ENCODE measurements at places on chromosomes 5 and 9.

- no peak for DNase-seq
Measured at GRCh38 chr5:96658272-96658671, 3.9 kb upstream of the CAST start.

DNA sequence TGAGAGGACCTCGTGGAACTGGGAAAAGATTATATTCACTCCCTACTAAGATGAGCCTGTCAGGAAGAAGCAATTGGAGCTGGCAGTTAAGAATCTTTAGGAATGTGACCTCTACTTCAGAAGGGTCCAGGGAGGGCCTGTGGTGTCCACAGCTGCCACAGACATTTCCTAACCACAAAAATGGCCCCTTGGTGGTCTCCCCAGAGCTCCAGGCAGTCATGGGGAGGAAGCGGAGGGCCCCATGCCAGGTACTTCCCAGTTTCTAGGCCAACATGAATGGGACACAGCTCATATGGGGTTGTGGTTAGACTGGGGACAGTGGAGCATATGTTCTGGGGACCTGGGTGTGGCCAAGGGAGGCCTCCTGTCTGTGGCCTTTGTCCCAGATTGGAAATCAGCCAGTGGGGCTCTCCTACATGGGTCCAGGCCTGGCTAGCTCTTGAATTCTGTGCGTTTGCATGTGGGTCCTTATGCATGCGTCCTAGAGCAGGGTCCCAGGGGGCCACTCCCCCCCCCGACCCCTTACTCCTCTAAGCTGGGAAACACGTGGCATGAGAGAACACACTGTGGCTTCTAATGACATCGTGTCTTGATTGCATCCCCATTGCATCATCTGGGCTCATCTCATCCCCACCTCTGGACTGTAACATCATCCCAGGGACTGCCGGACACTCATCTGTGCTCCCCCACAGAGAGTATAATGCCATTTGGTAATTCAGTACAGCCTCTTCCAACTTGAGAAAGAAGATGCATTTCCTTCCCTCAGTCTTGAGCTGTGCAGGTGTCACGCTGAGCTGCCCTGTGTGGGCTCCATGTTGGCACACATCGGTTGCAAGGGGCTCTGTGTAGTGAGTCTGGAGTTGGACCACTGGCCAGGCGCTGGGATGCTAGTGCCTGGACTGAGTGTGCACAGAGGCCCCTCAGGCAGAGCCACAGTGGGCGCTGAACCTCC lies 31.3 kb downstream of the IRF1 start:
- DNase-seq: peak; percentile 63

GRCh38 chr9:113931140-113931539 lies 55.0 kb downstream of the ZNF618 start:
- no peak for DNase-seq

GRCh38 chr5:50863534-50864170 lies 197.2 kb downstream of the PARP8 start:
- no peak for DNase-seq

GRCh38 chr9:105859428-105860091 lies 165.2 kb downstream of the TMEM38B start:
- DNase-seq: no peak

GRCh38 chr9:131915181-131915580 lies 164.5 kb downstream of the MED27 start:
- DNase-seq: no peak

DNA sequence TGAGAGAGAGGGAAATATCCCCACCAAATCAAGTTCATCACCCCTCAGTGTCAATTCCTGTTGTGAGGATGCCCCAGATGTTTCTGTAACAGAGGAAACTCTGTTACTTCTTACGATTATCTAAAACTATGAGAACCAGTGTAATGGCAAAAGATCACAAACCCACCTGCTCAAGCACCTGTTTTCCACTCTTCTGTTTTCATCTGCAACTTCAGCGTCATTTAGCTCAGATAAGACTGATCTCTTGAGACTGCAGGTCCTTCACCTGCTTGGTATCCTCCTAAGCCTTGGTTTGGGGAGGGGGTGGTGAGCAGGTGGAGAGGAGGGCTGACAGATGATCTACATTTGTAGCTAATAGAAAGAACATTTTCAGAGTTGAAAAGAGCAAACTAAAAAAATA lies 229.3 kb downstream of the SLF1 start:
- no peak for DNase-seq

DNA sequence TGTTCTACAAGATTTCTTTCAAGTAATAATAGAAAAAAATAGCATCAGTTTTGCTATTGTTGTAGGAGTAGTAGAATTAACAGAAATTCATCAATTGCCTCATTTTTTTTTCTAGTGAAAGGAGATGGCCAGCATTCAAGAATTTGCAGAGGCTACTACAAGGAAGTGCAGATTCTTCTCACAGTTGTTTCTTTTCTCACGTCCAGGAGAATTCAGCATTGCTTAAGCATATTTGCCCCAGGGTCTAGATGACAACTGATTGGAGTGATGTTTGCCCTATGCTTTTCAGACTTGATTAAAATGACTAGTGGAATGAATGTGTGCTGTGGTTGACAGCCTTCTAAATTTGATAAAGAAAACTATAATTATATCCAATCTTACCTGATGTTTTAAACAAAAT lies 46.6 kb upstream of the SLC12A2 start:
- no peak for DNase-seq

- DNase-seq: no peak
Measured at GRCh38 chr9:79213417-79214125, 358.2 kb upstream of the TLE4 start.

DNA sequence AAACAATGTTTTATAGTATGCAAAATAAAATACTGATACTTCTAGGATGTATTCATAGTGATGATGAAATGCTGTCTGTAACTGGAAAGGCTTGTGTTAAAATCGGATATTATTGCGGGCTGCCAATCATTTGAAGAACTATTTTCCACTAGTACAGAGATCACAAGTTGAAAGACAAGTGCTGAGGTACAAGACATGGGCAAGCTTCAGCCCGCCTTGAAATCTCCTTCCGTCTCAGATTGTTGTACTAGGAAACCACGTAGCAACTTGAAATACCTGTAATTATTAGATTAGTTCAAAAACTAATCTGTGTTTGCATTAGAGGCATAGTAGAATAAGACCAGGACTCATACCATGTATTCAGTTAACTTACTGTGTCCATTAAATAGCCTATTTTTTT lies 218.2 kb downstream of the ARHGEF28 start:
- DNase-seq: no peak

- peak; percentile 42 for DNase-seq
Measured at GRCh38 chr9:114805670-114806525, at the start of gene TNFSF15. Gene TNFSF15 (minus strand): TSS chr9:114806039. CDS start chr9:114806012, 27 bp downstream.

GRCh38 chr5:171055875-171056454 lies 194.1 kb downstream of the RANBP17 start:
- no peak for DNase-seq

- DNase-seq: no peak
Measured at GRCh38 chr5:65198456-65199120, 283.1 kb downstream of the ADAMTS6 start.

DNA sequence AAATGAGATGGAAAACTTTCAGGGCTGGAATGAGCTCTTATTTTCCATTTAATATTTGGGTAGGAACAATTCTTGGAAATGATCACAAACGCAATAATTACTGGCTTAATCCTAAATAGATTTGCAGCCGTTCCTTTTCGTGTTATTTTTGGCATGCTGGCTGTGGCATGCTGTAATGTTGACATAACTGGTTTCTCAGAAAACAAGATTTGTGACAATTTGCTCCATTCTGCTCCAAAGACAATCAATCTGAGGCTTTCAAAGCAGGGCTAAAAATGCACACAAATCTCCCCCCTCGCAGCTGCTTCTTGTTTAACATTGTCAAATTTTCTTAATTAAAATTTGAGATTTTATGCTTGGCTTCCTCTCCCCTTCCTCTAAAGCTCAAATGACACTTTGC lies 151.2 kb downstream of the TTC39B start:
- no peak for DNase-seq

- DNase-seq: no peak
Measured at GRCh38 chr9:99054581-99054980, 50.3 kb upstream of the TGFBR1 start.

DNA sequence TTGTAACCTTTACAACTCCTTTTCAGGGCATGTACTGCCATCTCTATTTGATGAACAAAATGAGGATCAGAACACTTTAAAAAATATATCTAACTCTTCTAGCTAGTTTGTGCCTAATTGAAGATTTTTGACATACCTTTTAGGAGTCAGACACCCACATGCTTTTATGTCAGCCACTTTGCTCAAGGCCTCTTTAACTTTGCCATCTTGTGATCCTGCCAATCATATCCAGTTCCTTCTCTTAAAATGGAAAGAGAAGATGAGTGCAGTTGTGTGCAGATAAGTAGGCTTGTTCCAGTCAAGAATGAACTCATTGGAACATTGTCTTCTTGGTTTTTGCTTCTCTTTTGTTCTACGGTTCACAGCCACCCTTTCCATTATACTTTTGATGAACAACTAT lies 425.6 kb upstream of the TNC start:
- no peak for DNase-seq

DNA sequence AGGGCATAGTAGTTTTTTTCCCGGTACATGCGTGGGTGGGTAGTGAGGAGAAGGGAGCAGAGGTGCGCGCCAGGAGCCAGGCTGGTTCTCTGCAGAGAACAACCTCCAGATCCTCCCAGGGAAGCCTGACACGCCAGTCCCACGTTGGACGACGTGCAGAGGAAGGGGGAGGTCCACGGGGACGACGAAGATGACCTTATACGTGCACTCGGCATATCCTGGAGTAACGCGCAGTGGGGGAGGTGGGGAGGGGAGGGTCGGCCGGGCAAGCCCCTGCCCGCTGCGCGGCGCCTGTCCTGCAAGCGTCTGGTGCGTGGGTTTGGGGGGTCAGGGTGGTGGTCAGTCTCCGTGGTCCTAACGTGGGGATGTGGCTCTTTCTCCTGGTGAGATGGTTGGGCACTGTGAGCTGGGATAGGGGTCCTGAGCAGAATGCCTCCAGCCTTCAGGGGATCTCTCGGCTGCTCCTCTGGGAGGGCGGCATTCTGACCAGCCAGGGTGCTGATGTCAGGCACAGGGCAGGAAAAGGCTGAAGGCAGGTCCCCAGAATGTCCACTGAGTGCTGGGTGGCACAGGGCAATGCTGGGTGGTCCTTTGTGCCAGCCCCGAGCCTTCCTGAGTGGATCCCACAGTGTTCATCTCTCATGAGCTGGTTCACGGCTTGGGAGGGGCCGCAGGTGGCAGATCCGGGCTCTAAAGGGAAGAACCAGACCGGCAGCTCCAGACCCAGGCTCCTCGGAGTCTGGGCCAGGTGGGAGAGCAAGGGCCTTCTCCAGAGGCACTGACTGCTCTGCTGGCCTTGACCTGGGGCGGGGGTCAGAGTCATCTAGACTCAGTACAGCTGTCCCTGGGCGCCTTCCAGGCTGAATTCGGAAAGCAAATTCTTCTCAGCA lies 10.5 kb upstream of the SCGB3A1 start:
- DNase-seq: no peak

- DNase-seq: no peak
Measured at GRCh38 chr5:115699967-115700366, 74.1 kb upstream of the TMED7 start.

GRCh38 chr5:53364061-53364460 lies 116.4 kb upstream of the FST start:
- no peak for DNase-seq

DNA sequence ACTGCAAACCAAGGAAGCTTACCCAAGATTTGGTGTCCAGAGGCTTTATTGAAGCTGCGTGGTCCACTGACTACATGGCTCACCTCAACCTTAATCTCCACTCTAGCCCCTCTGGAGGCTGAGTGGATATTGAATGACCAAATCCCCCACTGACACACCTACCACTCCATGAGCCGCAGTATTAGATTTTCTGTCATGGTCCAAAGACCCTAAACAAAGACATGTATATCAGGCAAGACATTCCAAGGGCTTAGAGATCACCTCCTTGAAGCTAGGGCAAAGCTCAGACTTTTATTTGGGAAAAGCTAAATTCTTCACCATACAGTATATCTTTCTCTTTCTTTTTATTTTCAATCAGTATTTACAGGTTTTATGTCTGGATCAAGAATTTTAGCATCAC lies 346.2 kb upstream of the CTNND2 start:
- no peak for DNase-seq

DNA sequence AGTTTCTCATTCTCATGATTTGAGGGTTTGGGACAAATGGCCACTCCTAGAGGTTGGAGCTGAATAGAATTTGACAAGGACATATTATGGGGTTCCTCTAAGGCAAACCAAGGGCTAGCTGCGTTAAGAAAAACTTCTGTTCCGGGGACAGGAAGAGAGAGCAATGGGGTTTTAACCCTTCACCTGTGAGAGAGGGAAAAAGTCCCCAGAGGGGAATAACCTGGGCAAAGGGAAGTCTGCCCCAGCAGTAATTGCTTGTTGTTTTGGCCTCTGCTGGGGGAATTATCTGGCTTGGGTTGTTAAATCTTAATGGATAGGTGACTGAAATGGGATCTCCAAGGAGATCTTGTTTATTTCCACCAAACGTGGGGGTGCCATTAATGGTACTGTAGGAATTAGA lies 110.1 kb upstream of the MOCS2 start:
- DNase-seq: no peak

GRCh38 chr9:80359941-80360881 lies 788.4 kb downstream of the TLE4 start:
- DNase-seq: no peak

- DNase-seq: no peak
Measured at GRCh38 chr5:76781775-76782174, 37.1 kb upstream of the F2RL1 start.

DNA sequence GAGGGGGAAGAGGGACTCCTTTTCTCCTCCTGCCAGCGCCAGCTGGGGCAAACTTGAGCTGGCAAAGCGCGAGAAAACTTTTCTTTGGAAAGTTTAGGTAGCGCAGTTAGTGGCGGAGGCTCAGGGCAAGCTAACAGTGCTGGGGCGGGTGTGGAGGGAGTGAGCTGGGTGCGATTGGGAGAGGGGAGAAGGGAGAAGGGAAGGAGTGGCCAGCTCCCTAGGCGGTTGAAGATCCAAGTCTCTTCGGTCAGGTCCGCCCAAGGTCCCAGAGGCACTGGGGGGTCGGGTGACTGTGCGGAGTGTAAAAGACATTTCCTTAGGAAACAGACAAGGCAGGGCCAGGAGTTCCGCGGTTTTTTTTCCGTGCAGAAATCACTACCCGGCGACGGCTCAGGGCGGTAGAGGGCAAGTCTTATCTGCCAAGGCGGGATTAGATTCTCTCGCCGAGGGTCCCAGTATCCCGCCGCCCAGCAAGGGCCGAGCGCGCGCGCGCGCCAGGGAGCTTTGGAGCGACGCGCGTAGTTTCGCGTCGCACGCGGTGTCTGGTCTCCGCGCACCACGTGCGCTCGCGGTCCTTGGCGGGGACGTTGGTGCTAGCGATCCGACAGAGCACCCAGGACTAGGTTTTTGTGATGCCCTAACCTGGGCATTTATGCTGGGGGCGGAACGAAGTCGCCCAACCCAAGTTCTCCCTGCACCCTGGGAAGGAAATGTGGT lies 33.6 kb upstream of the NFIB start:
- DNase-seq: no peak
